ENCODE measurements at places on chromosomes 5 and 9. TPM values are rescaled to one million over a fixed set of nuclear protein-coding genes. Genes with fewer than 3 reads are reported as not detected.

LMNB1 gene
- 6.0 TPM for total RNA-seq

CNTFR gene
- total RNA-seq, result 0.12 TPM

CTXN3 gene
- total RNA-seq, result not detected

FBP2 gene
- not detected for total RNA-seq

OBP2A gene
- not detected for total RNA-seq

PCDHB16 gene
- 0.70 TPM for total RNA-seq

PCDHA9 gene
- under 0.01 TPM for total RNA-seq

NXNL2 gene
- total RNA-seq, result 0.45 TPM

CRB2 gene
- total RNA-seq, result not detected

FOCAD gene
- total RNA-seq, result 121 TPM

SH3RF2 gene
- total RNA-seq, result 0.59 TPM

PCDHB7 gene
- 0.47 TPM for total RNA-seq

SYK gene
- total RNA-seq, result not detected

FNBP1 gene
- total RNA-seq, result 43.8 TPM

All from smooth muscle cell of the coronary artery (primary cell).